BJ (cell line): ENCODE measurements at places on chromosomes 11 and 22.

GRCh38 chr11:122334546-122335339 is 218.7 kb upstream of the BLID start:
- DNase-seq = no peak

- no peak for DNase-seq
Observed at GRCh38 chr11:99693941-99694492, 673.3 kb downstream of the CNTN5 start.

- DNase-seq = no peak
Observed at GRCh38 chr11:7964261-7964660, 986 bp downstream of the NLRP10 start.

DNA sequence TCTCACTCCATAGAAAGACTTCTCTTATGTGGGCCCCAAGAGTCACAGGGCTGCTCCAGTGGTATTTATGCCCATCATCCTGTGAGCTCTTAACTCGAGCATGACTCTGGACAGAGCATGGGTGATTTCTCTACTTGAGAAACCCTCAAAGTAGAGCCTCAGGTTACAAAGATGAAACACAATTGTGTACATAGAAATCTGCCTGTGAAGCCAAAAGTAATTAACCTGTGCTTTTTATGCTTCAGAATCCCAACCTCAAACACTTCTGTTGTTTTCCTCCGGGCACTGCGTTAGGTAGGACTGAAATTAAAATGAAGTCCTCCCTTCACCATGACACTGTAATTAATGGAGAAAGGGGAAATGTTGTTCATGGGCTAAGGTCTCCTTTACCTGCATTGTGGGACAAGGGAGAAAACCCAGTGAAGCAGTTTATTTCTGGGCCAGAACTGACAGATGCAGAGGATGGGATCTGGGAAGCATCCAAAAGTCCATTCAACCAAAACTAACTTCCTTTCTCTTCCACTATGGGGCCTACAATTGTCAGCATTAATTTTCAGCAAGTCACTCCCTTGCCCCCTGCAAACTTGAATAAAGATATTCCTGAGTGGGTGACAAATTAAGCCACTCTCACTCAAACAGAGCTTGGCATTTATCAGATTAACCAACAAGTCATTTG is 24.1 kb upstream of the POU2AF1 start:
- no peak for DNase-seq

- DNase-seq = no peak
Observed at GRCh38 chr22:35697142-35697541, 20.5 kb upstream of the APOL5 start.

- DNase-seq = no peak
Observed at GRCh38 chr11:211295-211694, 3.8 kb downstream of the RIC8A start.

- DNase-seq = no peak
Observed at GRCh38 chr11:47524291-47524874, 28.5 kb downstream of the CELF1 start.

- DNase-seq = no peak
Observed at GRCh38 chr22:27111796-27112672, 454.6 kb downstream of the MIAT start.

GRCh38 chr22:49856343-49856742 is 2.7 kb downstream of the ZBED4 start:
- no peak for DNase-seq

DNA sequence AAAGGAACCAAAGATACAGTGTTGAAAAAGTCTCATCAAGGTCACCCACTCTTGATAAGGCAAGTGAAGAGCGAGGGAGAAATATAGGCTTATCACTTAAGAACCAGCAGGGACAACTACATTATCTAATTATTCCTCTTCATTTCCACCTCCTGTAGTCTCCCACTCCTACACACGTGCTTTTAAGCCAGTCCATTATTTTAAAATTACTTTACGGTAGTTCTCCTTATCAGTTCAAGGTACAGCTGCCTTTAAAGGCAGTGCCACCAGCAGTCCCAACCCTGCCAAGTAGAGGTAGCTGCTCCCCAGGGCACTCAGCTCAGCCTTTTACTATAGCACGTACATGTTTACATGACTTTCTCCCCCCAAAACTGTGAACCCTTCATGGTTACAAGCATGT is 161.5 kb upstream of the BLID start:
- no peak for DNase-seq

DNA sequence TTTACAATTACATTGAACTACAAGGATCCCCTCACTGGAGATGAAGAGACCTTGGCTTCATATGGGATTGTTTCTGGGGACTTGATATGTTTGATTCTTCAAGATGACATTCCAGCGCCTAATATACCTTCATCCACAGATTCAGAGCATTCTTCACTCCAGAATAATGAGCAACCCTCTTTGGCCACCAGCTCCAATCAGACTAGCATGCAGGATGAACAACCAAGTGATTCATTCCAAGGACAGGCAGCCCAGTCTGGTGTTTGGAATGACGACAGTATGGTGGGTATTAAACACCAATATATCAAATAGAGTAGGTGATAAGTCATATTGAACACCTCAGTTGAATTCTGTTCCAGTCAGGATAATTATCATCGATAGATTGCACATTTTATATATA is 4.4 kb downstream of the FBXO7 start:
- no peak for DNase-seq

DNA sequence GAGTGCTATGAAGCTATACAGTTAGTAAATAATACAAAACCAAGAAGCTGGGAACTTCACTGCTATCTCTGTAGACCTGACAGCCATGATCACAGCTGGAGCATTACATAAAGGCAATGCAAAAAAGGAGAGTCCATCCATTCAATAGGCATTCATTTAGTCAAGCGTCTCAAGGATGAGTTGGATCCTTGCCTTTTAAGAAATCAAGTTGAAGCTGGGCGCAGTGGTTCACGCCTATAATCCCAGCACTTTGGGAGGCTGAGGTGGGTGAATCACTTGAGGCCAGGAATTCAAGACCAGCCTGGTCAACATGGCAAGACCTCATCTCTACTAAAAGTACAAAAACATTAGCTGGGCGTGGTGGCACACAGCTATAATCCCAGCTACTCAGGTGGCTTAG is 48.1 kb upstream of the ALKBH3 start:
- no peak for DNase-seq

GRCh38 chr22:50179937-50180726 is 5.6 kb upstream of the TRABD start:
- DNase-seq = no peak

DNA sequence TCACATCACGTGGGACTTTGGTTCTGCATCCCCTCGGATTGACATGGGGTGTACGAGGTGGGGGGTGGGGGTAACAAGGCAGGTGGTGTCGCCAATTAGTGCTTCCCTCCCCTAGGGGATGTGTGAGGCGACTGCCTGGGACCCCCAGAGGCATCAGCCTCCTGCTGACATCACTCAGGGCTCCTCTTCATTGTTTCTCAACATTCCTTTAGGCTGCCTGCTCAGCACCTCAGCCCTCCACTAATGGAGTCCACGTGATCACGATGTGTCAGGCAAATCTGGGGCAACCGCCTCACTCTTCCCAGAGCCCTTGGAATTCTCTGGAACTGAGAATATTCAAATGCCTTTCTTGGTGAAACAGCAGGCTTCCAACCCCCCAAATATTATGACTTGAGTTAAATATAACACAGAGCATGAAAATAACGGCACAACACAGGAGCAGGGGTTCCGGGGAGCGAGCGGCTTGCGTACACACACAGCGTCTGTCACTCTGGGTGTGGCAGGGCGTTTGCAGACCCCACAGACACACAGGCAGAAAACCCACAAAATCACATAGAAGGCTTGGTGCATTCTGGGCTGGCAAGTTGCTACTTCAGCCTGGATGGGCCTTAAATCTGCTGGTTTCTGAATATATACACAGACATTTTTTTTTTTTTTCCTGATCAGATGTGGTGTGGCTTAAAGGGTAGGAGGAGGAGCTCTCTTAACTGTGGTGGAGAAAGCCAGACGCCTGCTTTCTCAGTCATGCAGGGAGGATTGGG is 170.1 kb upstream of the CADM1 start:
- DNase-seq = no peak

GRCh38 chr11:26904132-26904531 is 89.8 kb upstream of the FIBIN start:
- no peak for DNase-seq

GRCh38 chr11:124844664-124845079 is 20.6 kb upstream of the ROBO3 start:
- DNase-seq = no peak

DNA sequence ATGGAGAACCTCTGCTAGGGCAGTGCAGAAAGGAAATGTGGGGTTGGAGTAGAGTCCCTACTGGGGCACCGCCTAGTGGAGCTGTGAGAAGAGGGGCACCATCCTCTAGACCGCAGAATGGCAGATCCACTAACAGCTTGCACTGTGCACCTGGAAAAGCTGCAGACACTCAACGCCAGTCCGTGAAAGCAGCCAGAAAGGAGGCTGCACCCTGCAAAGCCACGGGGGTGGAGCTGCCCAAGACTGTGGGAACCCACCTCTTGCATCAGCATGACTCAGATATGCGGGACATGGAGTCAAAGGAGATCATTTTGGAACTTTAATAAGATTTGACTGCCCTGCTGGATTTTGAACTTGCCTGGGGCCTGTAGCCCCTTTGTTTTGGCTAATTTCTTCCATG is 8.7 kb downstream of the TSKU start:
- no peak for DNase-seq

DNA sequence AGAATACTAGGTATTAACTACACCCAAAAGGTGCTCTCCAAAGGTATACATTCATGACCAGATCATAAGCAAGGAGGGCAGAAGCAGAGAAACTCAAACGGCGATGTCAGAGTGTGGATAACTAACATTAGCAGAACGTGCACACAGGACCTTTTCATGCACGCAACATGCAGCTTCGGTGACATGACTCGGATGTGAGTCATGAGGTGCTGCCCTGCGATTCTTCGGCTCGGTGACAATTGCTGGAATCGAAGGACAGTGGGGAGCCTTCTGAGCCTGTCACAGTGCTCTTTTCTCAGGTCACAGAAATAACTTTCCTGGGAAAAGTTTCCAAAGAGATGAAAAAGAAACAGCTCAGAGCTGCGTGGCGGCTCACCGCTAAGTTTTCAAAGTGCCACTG is 418.5 kb upstream of the SYN3 start:
- DNase-seq = no peak

- DNase-seq = no peak
Observed at GRCh38 chr11:19577391-19577975, 135.2 kb upstream of the NAV2 start.

- DNase-seq = no peak
Observed at GRCh38 chr11:120832481-120833238, 191.2 kb upstream of the TBCEL start.

DNA sequence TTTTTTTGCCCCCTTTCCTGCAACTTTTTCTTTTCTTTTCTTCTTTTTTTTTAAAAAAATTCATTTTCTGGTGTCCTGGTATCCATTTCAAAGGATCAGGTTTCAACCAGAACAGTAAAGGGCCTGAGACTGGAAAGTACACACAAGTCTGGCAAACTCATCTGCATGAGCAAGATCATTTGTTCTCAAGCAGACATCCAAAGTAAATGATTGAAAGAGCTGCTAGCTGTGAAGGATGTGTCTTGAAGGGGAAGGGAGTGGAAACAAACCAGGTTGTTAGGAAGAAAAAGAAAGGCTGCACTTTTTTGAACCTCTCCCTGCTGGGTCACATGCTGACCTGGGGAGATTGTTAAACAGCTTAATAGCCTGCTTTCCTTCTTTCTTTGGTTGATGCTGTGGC is 5.3 kb downstream of the YAP1 start:
- no peak for DNase-seq

GRCh38 chr11:19252394-19253152 is 11.8 kb upstream of the E2F8 start:
- DNase-seq = no peak

DNA sequence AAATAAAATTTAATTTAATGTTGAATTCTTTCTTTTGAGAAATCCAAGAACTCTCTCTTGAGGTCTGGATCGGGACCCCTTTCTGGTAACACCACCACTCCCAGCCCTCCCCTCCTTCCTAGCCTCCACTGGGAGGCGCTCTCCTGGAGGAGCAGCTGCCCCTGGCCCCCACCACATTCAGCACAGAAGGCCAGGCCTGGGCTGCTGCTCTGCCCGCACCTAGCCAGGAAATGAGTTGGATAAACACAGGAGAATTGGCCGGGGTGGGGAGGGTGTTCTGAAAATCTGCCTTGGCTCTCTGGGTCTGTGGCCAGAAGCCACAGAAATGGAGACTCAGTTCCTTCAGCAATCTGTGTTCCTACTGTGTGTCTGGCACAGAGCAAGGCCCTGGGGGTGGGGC is 31.2 kb downstream of the C22orf42 start:
- no peak for DNase-seq

DNA sequence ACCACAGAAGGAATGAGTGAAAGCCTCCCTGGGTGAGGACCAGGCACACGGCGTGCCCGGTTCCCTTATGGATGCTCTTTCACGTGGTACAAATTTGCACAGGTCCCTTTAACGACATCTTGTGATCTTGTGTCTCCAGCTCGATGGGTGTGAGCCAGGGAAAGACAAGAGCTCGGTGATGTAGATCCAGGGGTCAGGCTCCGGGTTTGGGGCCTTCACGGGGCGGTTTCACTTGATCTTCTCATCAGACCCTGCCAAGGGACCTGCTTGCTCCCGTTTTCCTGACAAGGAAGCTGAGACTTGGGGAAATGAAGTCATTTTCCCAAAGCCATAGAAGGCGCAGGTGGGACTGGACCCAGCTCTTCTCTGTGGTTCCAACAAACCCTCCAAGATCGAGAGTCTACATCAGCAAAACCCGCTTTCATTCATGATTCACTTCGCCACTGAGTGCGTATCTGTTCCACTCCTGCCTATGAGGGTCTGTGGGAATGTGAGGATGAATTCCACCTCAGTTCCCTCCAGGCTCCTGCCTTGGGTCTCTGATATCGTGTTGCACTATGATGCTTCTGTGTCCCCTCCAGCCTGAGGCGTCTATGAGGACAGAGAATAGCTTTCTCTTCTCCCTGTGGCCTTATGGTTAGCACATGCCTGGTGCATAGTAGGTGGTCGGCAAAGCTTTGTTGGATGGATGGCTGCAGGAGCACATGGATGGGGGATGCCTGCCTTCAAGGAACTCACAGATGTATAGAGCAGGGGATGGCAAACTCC is 45.0 kb upstream of the ANO1 start:
- DNase-seq = no peak

GRCh38 chr11:109019342-109019936 is 354.6 kb downstream of the DDX10 start:
- no peak for DNase-seq

GRCh38 chr11:105491394-105491793 is 118.5 kb upstream of the GRIA4 start:
- no peak for DNase-seq
